ENCODE measurements at places on chromosomes 1 and 21. TPM values are rescaled to one million over a fixed set of nuclear protein-coding genes. Genes with fewer than 3 reads are reported as not detected.

- no peak for DNase-seq
These were observed 21.3 kb downstream of the CHODL start for GRCh38 chr21:18265944-18266343.

The UQCRHL gene
- 1.4 TPM for total RNA-seq

DNA sequence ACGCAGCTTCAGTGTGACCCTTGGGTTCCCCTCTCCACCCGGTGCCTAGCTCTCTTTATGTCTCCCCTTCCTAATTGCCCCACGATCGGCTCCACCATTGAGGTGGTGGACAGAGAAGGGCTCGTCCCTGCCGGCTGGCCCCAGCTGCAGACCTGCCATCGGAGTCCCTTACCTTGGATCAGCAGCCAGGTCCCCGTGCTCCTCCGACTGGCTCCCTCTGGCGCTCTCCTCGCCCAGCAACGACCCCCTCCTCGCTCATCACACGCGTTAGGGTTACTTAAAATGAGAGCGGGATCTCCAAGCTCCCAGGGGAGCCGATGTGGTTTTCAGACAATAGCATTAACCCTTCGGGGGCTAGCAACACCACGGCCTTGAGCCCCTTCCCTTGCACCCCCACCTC is 8.1 kb upstream of the ETV3L start:
- DNase-seq, result no peak

DNA sequence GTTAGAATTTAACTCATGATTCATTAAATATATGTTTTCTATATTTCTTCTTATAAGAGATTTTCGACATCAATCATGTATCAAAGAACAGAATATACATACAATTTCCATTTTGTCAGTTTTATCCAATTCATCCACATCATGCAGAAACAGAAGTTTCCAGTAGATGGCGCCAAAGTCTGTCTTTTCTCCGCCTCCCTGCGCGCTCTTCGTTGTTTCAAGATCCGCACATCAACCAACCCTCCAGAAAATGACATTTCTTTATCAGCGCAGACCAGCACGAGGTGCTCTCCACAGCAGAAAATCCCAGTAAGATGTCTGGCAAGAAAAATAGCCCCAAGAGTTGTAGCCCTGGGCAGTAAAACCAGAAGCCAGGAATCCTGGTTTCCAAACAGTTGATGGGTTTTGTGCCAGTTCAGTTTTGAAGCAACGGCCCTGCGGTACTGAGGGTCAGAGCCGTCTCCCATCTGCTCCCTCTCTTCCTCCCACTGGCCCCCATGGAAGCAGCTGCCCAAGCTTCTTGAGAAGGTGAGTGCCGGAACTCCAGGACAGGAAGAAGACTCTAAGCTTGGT is 38.6 kb upstream of the GPR137B start:
- no peak for DNase-seq

The LRRC71 gene
- not detected for total RNA-seq

All from epithelial cell of proximal tubule (primary cell).